Effector CD4-positive, alpha-beta T cell (primary cell): ENCODE measurements at places on chromosomes 13 and 19.

DNA sequence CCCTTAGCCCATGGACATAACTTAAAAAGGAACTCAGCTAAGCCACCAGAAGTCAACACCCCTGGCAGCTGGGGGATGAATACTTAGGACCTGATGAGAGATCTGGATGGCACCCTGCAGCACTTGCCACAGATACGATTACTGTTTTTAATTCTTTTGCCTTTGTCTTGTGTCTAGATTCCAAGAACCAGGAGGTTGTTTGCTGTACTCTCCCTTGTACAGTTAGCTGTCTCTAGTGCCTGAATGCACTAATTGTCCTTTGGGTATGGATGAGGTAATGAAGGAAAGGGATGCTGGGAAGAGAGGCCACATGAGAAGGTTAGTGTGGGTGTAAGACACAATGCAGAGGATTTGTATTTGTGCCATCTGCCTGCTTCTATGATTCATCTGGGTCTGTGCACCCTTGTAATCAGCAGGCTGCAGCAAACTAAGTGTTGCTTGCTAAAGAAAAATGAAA, 385.8 kb downstream of the KCNRG start:
- DNase-seq = no peak

DNA sequence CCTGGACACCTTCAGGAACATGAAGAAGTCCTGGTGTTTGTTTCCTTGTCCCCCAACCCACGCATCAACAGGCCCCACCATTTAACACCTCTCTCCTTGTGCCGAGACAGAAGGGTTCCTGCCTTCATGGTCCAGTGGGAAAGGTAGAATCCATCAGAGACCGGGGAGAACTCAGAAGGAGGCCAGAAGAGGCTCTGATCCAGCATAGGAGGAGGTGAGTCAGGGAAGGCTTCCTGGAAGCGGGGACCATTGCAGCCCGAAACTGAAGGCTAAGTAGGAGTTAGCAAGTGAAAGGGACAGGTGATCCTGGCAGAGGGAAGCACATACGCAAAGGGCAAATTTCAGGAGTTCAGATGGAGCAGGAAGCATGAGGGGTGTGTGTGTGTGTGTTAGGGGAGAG, 484 bp downstream of the ICAM3 start:
- DNase-seq = no peak

DNA sequence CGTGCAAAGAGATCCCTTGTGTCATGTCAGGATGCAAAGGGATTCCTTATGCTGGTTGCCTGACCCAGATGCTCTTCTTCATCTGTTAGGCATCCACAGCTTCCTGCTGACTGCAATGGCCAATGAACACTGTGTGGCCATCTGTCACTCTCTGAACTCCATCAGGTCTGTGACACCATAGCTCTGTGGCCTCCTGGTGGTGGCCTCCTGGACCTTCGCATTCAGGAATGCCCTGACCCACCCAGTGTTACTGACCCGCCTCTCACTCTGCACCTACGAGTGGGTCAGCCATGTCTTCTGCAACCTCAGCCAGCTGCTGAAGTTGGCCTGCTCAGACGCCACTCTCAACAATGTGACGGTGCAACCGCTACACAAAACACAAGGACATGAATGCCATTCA, 23.9 kb upstream of the TPM4 start:
- DNase-seq = no peak

GRCh38 chr13:45737571-45738017, 35.5 kb downstream of the CBY2 start:
- no peak for DNase-seq

- DNase-seq = peak; percentile 68
These were observed 42.0 kb upstream of the NFIC start for GRCh38 chr19:3324405-3324856.

DNA sequence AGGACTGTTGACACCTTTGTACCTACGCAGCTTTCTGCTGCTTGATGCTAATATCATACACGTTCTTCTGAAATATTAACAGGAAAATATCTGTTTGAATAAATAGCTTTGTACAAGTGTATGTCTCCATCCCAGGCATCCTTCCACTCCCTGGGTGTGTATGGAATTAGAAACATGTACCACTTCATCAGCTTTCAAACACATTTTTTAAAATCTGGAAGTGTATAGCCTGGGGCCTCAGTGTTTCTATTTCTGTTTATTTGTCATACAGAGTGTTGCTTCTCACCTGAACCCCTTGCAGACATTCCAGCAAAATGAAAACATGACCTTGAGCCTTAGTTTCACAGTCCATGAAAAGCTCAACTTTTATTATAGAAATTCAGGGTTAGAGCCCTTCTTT, 168.6 kb downstream of the ITGBL1 start:
- DNase-seq = no peak
